GM06990 (cell line): ENCODE measurements at places on chromosomes 1 and 21.

GRCh38 chr1:228374711-228375577 is 31.7 kb downstream of the TRIM11 start:
- no peak for DNase-seq

DNA sequence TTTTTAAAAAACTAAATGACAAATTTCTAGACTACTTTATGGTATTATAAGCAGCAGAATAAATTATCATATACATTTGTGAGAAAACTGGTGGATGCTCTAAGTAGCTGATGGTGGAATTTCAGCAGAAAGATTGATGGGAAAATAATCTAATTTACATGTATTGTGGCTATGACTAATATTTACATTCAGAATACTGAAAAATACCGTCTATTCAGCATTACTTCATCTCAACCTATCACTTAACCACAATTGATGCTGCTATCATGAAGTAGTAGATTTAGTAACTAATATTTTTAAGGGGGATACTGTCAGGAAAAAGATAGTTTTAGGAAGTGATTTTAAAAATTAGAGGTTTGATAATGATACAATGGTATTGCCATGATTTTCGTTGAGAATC is 137.9 kb downstream of the IFI44 start:
- no peak for DNase-seq

DNA sequence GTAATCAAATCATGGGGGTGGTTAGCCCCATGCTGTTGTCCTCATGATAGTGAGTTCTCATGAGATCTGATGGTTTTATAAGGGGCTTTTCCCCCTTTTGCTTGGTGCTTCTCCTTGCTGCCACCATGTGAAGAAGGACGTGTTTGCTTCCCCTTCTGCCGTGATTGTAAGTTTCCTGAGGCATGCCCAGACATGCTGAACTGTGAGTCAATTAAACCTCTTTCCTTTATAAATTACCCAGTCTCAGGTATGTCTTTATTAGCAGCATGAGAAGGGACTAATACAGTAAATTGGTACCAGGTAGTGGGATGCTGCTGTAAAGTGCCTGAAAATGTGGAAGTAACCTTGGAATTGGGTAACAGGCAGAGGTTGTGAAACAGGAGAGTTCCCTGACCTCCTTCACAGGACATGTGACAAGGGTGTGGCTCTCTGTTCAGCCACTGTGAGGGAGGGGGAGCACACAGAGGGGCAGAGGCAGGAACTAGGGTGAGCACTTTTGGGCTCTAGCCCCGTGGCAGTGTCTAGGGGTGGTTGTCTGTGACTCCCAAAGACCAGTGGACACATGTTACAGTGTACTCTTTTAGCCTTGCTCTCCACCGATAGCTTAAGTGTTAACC is 105.3 kb downstream of the BACH1 start:
- no peak for DNase-seq

GRCh38 chr1:37567023-37567422 is 10.3 kb downstream of the DNALI1 start:
- DNase-seq, result no peak

GRCh38 chr1:218711001-218711400 is 365.9 kb downstream of the TGFB2 start:
- DNase-seq, result no peak

GRCh38 chr1:218942431-218942830 is 231.2 kb upstream of the LYPLAL1 start:
- DNase-seq, result no peak

DNA sequence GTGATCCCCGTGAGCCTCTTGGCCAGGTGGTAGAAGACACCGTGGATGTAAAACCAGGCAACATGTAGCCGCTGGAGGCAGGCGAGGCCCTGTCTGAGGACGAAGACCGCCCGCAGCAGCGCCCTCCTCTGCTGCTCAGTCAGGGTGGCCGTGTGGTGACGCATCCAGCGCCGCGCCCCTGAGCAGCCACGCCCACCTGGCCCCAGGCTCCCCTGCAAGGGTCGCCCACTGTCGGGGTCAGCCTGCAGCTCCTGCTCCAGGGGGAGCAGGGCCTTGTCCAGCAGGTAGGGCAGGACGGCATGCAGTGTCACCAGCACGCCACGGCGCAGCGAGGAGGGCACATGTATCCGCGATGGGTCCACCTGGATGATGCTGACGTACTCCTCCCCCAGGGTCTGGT is 3.9 kb downstream of the PEX10 start:
- no peak for DNase-seq

- no peak for DNase-seq
Observed at GRCh38 chr1:207603777-207604176, 41.2 kb upstream of the CR1L start.

DNA sequence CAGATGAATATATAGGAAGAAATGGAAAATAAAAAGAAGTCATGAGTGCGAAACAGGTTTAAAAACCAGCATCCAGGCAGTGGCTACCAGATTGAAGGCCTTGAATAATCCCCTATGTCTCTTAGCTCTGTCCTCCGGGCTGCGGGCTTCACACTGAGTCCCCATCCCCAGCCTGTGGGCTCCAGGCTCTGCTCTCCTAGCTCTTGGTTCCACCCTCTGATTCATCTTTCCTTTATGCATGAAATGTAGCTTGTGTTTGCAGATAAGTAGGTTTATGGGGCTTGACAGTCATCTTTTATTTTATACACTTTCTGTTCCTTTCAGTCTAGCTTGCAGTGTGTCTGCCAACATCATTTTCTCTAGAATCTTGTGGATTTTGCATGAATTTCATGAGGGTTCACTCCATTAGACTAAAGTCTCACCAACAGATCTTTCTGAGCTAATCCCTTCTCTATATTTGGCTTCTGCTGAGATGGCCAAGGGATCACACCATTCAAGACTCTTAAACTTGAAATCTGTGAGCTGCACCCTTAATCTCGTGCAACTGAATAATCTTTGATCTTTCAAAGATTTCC is 174.5 kb downstream of the PLPPR4 start:
- no peak for DNase-seq

- DNase-seq, result no peak
Observed at GRCh38 chr1:23489842-23490241, 5.9 kb upstream of the ASAP3 start.

GRCh38 chr21:34311561-34312330 is 52.1 kb upstream of the KCNE2 start:
- no peak for DNase-seq

- DNase-seq, result no peak
Observed at GRCh38 chr1:43058545-43059360, 100.1 kb upstream of the SLC2A1 start.
